Hippocampal formation (tissue), 2 donors: ENCODE measurements at places on chromosomes 5 and 9.

DNA sequence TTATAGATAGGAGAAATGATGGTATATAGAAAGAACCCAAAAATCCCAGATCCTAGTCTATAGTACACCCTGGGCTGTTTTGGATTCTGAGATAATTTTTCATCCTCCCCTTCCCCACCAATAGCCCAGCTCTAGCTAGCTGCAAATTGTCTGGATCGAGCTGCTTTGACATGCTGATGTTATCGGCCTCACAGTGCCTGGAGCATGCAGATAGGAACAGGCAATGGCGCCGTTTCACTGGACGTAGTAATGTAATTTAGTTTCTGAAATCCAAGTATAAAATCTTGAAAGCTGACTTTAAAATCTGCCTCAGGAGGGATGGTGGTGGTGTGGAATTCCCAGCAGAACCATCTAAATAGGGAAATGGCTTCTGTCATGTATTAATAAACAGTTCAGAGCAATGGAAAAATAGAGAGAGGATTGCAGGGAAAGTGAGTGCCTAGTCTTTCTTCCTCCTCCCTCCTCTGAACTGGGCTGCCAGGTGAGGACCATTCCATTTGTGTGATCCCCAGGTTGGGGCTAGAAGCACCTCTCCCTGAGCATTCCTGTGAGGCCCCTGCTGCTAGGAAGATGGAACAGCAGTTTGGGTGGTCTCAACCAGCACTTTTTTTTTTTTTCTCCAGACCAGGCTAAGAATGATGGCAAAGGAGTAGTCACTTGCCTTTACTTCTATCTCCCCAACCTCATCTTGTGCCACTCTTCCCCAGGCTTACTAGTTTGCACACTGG, 31.9 kb downstream of the FAM219A start:
- DNase-seq = no peak

- no peak for DNase-seq
Observed at GRCh38 chr5:13115476-13115875, 829.0 kb downstream of the DNAH5 start.

- DNase-seq = no peak
Observed at GRCh38 chr5:68999181-68999580, 94.6 kb upstream of the SLC30A5 start.

DNA sequence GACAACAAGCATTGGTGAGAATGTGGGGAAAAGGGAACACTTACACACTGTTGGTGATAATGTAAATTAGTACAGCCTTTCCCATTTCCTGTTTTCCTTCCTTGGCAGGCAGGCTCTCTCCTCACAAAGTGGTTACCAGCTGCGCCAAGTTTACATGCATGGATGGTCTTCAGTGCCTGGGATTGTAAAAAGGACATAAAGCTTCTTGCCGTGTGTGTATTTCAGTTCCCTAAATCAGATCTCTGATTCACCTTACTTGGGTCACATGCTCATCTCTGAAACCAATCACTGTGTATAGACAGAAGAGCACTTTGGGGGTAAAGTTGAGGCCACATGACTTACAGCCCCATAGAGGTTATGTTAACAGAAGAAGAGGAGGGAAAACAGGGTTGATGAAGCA, 92.8 kb downstream of the CAVIN4 start:
- DNase-seq = no peak

DNA sequence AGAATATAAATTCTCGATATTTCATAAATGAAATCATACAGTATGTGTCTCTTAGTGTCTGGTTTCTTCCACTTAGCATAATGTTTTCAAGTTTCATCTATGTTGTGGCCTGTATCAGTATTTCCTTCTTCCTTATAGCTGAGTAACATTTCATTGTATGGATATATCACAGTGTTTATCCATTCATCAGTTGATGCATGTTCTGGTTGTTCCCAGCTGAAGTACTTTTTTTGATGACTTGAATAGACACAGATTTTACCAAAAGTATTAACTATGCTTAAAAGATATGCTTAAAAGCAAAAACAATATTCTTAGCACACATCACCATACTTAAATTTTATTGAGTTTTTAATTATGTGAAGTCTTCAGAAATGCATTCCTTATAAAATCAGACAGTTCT, 12.7 kb downstream of the RAB14 start:
- DNase-seq = no peak

GRCh38 chr9:86281593-86282076, 703 bp downstream of the ISCA1 start:
- DNase-seq = no peak

GRCh38 chr5:93607367-93608258, 24.6 kb downstream of the NR2F1 start:
- DNase-seq = peak; percentile 86

DNA sequence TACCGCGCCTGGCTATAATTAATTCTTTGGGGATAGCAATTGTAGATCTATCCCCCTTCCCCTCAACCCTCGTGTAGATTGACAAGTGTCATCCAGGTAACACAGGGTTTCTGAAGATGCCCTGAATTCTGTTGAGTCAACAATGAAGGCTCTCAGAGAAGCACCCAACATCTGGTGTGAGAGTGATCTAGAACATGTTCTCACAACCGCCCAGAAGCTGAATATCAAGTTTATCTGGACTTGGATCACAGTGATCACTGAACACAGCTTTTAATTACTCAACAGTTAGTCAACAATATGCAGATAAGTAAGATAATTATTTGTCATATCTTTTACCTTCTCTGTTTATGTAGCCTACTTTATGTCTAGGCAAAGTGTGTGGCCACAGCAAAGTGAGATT, 204.2 kb upstream of the RGMB start:
- DNase-seq = no peak

- DNase-seq = no peak
Observed at GRCh38 chr5:171705830-171706468, 79.7 kb upstream of the SMIM23 start.
